ENCODE measurements at places on chromosomes 12 and 14. TPM values are rescaled to one million over a fixed set of nuclear protein-coding genes. Genes with fewer than 3 reads are reported as not detected.
A peak's percentile ranks its signal among the peaks of the same experiment; 100 is the strongest.

DNA sequence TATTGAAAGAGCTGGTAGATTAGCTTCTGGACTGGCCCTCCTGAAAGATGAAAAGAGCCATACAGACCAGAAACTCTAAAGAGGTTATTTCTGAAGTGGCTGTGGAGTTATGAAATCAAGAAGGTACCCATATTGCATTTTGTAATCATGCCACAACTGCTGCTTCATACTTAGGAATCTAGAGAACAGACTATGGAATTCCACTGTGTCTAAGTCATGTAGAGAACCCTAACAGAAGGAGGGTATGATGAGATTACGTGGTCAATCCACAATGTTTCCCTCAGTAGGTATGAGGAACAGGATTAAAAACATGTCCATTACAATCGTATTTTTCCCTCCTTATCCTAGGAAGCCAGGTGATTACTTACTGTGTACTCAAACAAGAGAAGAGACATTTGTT lies 708.8 kb downstream of the RERGL start:
- no peak for DNase-seq

GRCh38 chr14:65179918-65180724 lies 77.8 kb upstream of the MAX start:
- no peak for DNase-seq

SCFD1 gene
- 94.6 TPM for total RNA-seq

GRCh38 chr14:54564868-54565784 lies 1.8 kb upstream of the SAMD4A start:
- peak; percentile 39 for DNase-seq

KLRD1 gene
- total RNA-seq, result 0.81 TPM

DNA sequence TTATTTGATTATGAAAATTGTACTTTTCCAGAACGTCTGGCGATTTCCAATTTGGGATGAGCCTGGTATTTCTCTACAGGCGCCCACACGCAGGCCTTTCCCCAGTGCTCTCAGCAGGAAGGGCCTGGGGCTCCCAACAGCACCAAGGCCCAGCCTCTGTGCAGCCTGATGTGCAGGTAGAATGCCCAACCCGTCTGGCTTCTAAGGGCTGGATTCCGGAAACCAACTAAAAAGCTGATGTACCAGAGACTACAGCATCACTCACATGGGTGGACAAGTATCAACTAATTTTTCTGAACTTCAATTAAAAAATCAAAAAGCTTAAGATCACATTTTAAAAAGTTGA lies 25.8 kb downstream of the CDC42BPB start:
- DNase-seq, result no peak

LRP1-AS gene
- total RNA-seq, result not detected

PIK3C2G gene
- total RNA-seq, result 2.6 TPM

GRCh38 chr14:26913786-26914185 lies 316.0 kb upstream of the NOVA1 start:
- no peak for DNase-seq
